ENCODE measurements at places on chromosomes 3 and 15. TPM values are rescaled to one million over a fixed set of nuclear protein-coding genes. Genes with fewer than 3 reads are reported as not detected.

The SLC12A1 gene
- polyA plus RNA-seq: not detected

The COL6A5 gene
- 0.04 TPM for polyA plus RNA-seq

The WDR48 gene
- 55.5 TPM for polyA plus RNA-seq

The PP2D1 gene
- polyA plus RNA-seq: not detected

The GOLGA6D gene
- 0.02 TPM for polyA plus RNA-seq

The XCR1 gene
- polyA plus RNA-seq: 1.2 TPM

The TGM5 gene
- polyA plus RNA-seq: not detected

The ZNF592 gene
- 12.1 TPM for polyA plus RNA-seq

The C3orf20 gene
- polyA plus RNA-seq: not detected

The GOLGA8K gene
- 0.12 TPM for polyA plus RNA-seq

The CHRM5 gene
- polyA plus RNA-seq: not detected

The RABL3 gene
- polyA plus RNA-seq: 28.3 TPM

The KLHL6 gene
- polyA plus RNA-seq: 2.7 TPM

All from ovary (tissue), 10 donors.